ENCODE measurements at places on chromosomes 2 and 18.

DNA sequence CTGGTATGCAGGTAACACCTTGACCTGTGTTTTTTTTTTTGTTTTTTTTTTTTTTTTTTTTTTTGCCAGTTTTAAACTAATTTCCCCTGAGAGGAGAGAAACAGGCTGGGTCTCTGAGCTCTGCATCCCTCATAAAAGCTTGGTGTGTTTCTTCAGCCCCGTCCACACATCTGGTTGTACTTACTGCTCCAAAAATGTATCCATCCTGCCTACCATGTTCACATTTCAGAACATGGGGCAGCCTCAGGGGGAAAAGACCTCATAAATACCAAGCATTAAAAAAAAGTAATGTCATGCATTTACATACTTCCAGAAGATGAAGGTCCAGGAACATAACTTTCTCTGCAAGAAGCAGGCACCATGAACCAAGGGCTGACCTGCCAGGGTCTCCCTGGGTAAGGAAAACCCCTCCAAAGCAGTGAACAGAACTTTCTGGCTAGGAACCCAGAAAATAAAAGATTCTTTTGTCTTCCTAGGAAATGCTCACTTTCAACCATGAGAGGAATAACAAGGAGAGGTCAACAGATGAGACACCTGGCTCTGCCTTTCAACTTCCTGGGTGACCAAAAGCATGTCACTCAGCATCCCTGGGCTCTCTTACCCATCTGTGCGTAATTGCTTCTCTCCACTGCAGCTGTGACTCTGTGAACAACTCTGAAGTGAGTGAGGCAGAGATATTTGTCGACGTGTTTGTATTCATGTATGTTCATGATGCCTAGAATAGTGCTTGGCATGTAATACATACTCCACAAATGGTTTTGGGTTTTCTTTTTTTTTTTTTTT is 118.6 kb downstream of the MCFD2 start:
- no peak for DNase-seq

DNA sequence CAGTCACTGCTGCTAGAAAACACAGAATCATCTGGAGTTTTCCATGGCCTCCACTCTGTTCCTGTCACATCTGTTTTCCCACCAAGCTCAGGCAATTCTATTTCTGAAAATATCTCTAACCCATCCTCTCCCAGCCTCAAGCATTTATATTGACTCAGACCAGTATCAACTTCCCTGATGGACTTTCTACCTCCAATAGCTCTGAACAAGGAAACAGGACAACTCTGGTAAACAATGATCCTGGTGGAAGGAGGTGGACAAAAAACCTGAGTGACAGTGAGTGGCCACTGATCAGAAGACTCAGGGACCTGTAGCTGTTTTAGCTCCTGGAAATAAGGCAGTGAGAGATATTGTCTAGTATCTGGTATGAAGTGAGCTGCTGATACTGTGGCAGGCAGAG is 23.4 kb downstream of the BMP10 start:
- no peak for DNase-seq

GRCh38 chr2:25314514-25315315 is 27.0 kb downstream of the DNMT3A start:
- DNase-seq: peak; percentile 77

- no peak for DNase-seq
Measured at GRCh38 chr2:218964041-218964771, 4.7 kb downstream of the CDK5R2 start.

DNA sequence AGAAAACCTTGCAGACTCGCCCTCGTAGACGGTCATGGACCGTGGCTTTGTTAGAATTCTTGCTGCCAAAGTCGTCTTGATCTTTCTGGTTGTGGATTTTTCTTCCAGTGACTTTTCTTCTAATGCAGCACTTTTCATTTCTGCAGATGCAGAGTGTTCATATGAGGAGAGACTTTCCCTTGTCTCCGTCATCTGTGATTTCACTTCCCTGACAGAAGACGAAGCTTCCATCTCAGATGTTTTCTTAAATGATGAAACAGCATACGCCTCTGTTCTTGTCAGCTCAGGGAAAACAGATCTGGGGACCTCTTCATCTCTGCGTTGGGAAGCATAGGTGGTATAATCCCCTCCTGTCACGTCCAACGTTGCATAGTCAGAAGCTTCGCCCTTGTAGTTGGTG is 50.9 kb downstream of the PLEKHA3 start:
- DNase-seq: no peak

DNA sequence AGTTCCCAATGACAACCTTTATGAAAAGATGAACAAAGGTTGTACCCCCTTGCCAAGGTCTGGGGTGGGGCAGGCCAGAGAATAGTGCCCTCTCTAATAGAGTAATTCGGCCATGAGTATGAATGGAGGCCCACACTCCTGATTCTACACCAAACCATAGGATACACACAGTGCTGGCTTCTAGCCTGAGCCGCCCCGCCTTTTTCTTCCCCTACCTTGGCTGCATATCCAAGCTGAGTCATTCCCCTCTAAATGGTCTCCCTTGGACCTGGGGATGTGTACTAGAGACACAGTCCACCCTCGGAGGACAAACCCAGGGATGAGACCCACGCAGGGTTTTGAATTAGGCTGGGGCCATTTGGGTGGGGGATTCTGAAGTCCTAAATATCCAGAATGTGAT is 107.2 kb upstream of the CAPN13 start:
- no peak for DNase-seq

DNA sequence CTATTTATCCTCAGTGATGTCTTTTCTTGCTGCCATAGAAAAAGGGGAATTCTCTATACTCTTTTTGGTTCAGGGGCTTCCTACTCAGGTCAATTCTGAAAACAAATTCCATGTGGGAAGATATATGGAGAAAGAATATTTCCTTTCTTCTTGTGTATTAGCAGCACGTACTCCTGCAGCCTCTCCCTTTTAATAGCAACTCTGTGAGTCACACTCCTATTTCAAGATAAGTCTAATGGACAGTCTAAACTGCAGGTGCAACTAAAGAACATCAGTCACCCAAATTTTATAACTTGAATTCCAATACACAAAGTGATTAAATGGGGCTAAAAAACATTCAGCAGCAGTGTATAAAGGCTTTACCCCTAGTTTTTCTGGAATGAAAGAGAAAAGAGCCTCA is 942.2 kb downstream of the CNTNAP5 start:
- DNase-seq: no peak

DNA sequence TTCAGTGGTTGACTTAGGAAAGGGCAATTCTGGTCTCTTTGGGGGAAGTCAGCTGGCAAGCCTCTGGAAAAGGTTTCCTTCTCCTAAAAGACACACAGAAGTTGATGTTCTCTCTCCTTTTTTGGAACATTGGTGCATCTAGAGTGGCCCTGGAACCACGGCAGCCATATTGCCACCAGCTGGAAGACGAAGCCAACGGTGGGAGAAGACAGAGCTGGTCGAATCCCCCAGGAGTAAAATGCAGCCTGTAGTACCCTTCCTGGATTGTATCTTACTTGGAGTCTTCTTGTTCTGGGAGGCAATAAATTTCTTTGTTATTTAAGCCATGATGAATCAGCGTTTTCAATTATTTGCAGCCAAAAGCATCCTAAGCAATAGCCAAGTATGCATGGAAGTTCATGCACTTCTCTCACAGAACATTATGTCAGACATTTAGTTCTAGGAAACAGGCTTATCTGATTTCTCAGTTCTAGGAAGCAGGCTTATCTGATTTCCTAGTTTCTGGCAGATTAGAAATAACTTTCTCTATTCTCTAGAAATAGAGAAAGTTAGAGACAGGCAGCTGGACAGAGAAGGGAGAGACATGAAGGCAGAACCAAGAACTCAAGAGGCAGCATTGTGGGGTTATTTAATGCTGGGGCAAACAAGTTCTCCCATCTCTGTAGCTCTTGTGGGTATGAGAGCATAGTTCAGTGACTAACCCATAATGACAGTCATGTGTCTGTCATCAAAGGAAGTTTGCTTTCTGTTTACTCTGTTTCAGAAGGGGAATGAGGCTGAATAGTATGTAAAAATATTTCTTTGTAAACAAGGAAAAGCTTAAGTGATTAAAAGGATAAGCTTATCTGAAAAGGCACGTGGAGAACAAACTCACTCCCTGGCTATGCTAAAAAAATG is 40.5 kb upstream of the NABP1 start:
- no peak for DNase-seq

All from upper lobe of right lung (tissue), 1 donor.